ENCODE measurements at places on chromosomes 6 and 20.

- no peak for DNase-seq
These were observed 37.8 kb downstream of the TAF8 start for GRCh38 chr6:42088101-42088591.

DNA sequence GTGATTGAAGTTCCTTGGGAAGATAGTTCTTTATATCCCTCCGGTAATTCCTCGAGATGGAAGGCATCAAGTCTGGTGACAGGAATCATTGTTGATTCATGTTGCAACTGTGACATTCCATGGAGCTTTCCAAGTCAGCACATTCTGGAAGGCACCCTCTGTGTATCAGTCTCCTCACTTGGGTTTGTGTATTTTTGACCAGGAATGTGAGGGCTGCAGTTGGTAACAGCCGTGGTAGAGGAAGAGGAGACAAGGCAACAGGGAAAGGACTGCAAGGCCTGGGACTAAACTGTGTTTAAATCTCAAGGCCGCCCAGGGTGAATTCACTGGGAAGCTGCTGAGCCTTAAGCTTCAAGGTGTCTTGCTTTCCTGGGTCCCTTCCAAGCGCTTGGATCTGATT is 99.0 kb downstream of the CLIC5 start:
- no peak for DNase-seq

- DNase-seq: no peak
These were observed 14.7 kb downstream of the STK35 start for GRCh38 chr20:2116170-2116940.

- DNase-seq: no peak
These were observed 247.0 kb downstream of the ERMARD start for GRCh38 chr6:169998457-169998856.

Measured in NCI-H1105 (cell line).